ENCODE measurements at places on chromosomes 16 and 17.

DNA sequence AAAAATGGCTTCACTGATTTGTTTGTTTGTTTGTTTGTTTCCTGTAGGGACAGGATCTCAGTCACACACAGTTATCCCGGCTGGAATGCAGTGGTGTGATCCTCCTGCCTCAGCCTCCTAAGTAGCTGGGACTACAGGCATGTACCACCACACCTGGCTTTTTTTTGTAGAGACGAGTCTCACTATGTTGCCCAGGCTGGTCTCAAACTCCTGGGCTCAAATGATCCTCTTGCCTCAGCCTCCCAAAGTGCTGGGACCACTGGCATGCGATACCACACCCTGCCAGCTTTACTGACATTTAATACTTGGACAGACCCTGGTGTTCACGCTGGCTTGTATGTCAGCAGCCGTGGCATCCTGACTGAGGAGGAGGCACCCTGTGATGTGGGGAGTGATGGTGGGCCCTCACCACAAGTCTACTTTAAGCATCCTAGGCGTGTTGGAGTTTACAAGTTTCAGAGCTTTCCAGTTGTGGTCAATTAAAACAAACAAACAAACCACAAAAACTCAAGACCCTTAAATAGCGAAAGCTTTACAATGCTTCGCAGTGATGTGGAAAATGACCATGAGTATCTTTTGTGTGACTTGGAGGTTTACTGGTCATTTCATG is 5.1 kb downstream of the ABCA3 start:
- DNase-seq: no peak

- DNase-seq: no peak
Observed at GRCh38 chr17:9470171-9470570, 105.4 kb downstream of the STX8 start.

DNA sequence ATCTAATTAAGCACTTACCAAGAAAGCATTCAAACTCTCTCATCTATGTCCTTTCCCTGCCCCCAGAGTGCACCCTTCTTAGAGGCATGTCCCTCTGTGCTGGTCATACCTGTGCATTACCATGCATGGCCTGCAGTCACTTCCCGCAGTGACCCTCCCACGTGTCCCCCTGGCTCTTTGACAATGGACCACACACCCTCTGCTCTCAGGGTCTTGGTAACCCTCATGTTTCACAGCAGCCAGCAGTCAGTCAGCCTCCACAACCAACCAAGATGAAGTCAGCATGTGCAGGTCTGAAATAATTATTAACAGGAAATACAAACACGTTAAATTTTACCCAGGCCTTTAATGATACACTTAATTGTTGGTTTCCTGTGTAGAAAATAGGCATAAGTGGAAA is 10.1 kb downstream of the KRT33A start:
- DNase-seq: no peak

DNA sequence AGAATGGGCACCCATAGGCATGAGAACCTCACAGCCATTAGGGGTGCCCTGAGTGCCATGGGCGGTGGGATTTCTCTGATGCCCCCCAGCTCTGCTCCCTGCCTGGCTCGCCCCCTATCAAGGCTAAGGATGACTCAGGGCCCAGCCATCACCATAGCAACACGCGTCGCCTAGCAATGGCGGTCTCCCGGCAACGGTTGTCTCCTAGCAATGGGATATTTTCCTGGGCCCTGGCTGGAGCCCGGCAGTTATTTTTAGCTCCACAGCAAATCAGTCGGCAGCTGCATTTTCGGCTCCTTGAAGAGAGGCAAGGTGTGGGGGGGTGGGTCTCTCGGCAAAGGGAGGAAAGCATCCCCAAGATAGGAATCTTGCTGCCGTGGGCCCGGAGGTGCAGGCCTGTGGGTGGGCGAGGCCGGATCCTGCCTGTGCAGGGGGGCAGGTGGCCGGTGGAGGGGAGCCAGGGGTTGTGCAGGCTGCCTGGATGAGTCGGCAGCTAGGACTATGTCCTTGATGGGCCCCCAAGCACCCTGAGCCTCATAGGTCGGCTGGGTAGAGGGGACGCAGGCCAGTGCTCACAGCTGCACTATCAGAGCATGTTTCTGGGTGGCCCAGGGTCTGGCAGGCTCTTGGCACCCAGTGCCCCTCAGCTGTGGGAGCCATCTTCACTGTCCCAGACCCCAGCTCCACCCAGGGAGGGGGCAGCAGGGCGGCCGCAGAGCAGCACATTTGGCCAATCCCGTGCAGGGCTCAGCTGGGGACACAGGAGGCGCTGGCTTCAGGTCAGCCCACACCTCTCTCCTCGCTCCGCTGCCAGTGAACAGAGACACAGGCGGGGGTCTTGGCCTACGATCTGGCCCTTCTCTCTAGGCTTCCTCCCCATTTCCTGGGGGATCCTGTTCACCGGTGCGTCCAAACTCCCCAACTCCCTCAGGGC is 4.2 kb upstream of the FBXL16 start:
- no peak for DNase-seq

DNA sequence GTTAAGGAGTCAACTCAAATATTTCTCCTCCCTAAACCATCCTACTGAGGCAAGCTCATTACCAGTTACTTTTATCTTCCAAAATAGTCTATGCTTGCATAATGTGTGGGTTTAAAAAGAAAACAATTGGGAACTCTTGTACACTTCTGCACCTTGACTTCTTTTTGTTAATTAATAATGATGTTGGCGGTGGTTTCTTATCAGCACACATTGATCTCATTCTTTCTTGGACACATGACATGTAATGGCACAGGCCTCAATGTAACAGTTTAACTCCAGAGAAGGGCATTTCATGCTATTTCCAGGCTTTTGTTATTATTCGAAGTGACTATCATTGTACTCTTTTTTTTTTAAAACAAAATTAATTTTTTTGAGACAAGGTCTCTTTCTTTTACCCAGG is 7.8 kb downstream of the PLCG2 start:
- DNase-seq: no peak

DNA sequence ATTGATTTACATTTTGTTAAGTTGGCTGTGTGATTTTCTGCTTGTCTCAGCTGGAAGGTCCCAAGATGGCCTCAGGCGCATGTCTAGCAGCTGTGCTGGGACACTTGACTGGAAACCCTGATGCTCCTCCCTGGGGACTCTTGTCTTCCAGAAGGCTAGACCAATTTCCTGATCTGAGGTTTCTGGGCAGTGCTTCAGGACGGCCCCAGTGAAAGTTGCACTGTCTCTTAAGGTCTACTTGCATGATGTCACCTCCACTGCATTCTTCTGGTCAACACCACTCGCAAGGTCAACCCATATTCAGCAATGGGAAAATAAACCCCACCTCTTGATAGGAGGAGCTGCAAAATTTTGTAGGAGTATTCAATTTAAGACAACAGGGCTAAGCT is 116.0 kb downstream of the SALL1 start:
- DNase-seq: no peak

DNA sequence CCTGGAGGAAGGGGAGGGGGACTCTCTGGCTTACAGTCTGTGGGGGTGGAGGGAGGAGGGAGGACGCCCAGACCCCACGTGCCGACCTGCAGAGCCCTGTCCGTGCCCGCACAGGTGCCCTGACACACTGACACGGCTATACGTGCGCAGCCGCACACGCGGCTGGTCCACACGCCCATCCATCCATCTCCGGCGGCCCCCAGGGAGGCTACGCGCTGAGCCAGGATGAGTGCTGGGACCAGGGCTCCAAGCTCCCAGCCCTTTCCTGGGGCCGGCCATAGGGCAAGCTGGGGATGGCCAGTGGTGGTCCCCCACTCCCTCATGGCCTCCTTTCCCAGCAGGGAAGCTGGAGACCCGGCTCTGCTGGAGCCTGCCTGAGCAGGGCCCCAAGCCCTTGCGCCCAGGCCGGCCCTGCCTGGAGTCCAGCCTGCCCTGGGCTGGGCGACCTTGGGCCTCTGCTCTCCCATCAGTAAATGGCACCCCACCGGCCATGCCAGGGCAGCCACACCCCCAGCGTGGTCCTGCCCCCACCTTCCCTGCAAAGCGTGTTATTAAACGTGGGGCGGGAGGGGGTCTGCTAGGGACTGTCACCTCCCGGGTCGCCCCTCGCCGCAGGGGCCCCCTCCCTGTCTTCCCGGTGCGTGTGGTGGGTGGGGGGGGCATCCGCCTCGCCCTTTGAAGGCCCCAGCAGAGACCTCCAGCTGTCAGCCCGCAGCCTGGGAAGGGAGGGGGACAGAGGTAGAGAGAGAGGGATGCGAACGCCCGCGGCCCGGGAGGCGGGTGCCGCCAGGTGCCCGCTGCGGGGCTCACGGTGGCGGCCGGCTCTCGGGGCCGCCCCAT is 863 bp downstream of the CASKIN1 start:
- no peak for DNase-seq

DNA sequence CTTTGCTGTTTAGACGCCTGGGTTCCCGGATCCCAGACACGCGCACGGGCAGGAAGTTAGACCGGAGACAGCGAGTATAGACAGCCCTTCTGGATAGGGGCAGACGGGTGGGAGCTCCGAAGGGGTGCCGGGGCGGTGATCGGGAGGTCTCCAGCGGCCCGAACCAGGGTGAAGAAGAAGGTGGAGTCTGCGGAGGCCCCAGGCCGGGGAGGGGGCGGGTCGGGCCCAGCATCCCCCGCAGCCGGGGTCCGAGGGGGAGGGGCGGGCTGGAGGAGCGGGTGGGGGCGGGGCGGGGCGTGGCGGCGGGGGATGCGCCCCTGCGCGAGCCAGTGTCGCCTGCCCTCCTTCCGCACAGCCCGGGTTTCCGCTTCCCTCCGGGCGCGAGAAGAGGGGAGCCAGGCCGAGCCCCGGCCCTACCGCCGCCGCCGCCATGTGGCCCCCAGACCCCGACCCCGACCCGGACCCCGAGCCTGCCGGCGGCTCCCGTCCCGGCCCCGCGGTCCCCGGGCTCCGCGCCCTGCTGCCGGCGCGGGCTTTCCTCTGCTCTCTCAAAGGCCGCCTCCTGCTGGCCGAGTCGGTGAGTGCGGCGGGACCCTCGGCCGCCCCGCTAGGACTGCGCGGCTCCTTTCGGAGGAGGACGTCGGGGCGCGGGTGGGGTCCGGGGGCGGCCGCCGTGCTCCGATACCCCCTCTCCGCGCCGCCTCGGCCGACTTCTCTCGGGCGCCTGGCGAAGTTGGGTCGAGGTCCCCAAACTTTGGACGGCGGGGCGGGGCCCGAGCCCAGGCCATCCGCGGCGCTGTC is at the start of gene CMTM3:
Gene CMTM3 (plus strand): TSS at position 329 of the 801 bp plus-strand sequence. CDS start 102 bp downstream, at position 431.
- peak; percentile 71 for DNase-seq

DNA sequence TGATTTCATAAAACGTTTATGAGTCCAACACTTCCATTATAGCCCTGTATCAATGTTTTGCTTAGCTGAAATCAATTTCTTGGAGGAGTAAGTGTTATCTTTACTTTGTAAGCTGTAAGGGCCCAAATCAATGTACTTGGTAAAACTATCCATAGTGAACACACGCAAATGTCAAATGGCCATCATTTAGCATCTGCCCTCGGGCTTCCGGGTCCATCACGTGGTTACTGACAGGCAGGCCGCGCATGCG is 687 bp upstream of the NARF start:
- no peak for DNase-seq

- peak; percentile 64 for DNase-seq
Observed at GRCh38 chr17:78421534-78422266, 43.3 kb downstream of the PGS1 start.

- DNase-seq: peak; percentile 76
Observed at GRCh38 chr17:80008383-80008840, 27.3 kb downstream of the TBC1D16 start.

- DNase-seq: no peak
Observed at GRCh38 chr16:13940397-13940933, 20.5 kb downstream of the ERCC4 start.

DNA sequence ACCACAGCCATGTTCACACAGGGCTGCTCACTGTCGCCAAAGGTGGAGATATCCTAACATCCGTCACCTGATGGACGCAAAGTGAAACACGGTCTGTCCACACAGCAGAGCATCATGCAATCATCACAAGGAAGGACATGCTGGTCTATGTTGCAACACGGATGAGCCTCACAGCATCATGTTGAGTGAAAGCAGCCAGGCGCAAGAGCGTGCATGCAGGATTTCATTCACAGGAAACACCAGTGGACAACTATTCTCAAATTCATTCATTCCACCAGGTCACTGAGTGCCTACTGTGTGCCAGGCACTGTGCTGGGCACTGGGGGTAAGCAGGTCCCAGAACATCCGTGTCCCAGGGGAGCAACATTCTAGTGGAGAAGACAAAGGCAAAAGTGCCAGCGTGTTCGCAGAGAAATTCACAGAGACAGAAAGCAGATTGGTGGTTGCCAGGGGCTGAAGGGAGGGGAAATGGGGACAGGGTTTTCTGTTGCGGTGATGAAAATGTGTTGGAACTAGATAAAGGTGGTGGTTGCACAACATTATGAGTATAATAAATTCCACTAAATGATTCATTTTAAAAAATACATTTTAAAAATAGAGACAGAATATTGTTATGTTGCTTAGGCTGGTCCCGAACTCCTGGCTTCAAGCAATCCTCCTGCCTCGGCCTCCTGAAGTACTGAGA is 22.7 kb upstream of the KCNJ12 start:
- no peak for DNase-seq

DNA sequence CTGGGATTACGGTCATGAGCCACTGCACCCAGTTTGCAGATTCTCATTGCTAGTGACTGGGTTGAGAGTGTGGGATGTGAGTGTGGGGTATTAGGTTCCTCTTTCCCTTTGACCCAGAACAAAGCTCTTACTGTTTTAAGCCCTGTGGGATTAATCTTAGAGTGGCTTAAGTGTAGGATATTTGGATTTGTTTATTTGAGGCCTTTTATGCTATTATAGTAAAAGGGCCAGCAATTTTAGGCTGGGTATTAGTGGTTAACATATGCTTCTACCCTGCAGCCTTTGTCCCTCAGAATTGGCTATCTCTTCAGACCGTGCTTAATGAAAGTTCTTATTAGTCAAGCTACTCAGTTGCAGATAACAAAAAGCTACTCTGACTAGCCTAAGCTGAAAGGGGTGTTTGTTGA is 3.2 kb downstream of the SGF29 start:
- no peak for DNase-seq

GRCh38 chr16:78957317-78958100 is 643.0 kb downstream of the MAF start:
- DNase-seq: peak; percentile 17

- DNase-seq: peak; percentile 51
Observed at GRCh38 chr17:39231591-39232551, 6.1 kb upstream of the STAC2 start.

GRCh38 chr17:77354670-77355455 is 214.1 kb downstream of the SEC14L1 start:
- DNase-seq: no peak

DNA sequence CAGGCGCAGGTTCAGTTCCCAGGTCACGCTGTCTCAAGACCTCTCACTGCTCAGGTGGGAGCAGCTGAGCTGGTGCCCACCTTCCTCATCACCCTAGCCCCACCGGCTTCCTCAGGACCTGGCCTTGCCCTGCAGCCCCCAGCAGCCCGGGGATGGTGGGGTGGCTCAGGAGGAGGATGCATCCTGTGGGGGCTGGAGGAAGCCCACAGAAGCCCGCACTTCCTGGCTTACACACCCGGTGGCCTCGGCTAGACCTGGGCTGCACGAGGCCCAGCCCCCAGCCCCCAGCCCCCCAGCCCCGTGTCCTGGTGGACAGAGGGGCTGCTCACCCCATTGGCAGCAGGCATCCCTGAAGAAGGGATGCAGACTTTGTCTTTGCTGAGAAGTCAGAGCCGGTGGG is 43.4 kb downstream of the BAHCC1 start:
- DNase-seq: no peak

- no peak for DNase-seq
Observed at GRCh38 chr16:25501530-25502255, 190.1 kb upstream of the HS3ST4 start.

Data from activated CD4-positive, alpha-beta T cell treated with anti-CD3 and anti-CD28 coated beads for 4 hours (primary cell).